Inflammatory macrophage treated with lipopolysaccharide for 4 hours (primary cell): ENCODE measurements at places on chromosomes 5 and 9.

- no peak for DNase-seq
Measured at GRCh38 chr9:76868897-76869296, 37.0 kb downstream of the PRUNE2 start.

- no peak for DNase-seq
Measured at GRCh38 chr9:115278326-115279035, 160.5 kb upstream of the TNC start.

DNA sequence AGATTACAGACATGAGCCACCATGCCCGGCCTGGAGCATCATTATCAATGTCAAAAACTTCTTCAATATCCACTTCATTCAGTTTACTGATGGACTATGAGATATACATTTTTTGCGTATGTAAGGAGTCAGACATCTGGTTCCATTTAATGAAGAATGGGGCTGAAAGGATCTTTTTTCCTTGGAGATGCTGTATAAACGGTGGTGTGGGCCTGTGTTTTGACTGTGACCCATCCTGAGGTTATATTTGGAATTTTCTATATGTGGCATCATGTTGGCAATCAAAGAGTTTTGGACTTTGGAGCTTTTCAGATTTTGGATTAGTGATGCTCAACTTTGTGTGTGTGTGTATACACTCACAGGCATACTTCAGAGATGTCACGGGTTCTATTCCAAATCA is 85.7 kb upstream of the FBXL17 start:
- DNase-seq, result no peak

DNA sequence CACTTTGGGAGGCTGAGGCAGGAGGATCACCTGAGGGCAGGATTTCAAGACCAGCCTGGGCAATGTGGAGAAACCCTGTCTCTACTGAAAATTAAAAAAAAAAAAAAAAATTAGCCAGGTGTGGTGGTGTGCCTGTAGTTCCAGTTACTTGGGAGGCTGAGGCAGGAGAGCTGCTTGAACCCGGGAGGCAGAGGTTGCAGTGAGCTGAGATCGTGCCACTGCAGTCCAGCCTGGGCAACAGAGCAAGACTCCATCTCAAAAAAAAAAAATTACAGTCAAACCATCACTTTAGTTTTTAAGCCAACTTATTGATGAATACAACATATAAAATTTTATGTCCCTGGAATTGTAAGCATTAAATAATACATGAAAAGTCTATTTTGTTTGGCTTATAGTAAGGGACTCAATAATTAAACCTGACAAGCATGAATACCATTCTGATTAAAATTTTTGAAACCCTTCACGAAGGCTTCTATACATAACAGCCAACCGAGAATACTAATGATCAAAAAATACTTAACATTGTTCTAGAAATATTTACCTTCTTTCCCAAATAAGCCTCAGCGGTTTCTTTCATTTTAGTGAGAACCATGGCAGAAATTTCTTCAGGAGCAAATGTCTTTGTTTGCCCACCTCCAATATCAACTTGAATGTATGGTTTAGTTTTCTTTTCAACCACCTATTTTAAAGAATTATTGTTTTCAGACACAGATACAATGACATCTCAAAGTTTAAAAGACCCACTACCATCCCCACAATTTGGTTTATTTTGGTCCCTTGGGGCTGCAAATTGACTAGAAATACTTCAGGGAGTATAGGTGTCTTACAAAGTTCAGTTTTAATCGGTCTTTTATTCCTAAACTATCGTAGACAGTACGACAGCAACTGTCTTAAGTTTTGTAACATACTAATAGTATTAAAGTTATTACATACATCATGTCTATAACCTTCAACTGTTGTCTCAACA is 1.2 kb downstream of the HSPA5 start:
- no peak for DNase-seq

DNA sequence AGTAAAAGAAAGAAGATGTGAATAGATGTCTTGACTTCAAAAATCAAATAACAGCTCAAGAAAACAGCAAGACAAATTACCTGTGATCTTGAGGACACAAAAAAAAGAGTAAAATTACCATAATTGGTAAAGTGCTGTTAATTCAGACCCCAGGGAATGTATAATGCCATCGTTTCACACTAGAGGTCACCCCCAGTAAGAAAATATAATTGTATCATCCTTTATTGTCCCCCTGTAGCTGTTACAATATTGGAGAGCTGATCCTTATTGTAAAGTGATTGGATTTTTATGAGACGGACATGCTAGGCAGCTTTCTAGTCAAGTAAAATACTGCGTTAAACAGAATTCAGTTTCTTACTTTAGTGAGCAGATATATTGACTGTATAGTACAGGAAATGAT is 377.0 kb downstream of the TLE1 start:
- DNase-seq, result no peak

DNA sequence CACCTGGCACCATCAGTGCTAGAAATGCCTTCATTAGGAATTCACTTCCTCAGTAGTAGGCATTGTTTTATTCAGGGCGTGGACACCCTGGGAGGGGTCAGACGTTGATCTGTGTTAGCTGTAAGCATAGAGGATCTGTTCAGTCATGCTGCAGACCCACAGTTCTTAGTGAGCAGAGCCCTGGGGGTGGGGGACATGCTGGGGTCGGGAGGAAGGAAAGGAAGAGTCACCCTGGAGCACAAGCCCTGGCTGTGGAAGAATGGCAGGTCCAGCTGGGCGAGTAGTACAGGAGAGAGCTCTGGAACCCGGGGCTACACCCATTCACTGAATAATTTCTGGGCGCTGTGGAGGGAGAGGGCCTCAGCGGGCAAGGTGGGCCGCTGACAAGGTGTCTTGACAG is 172.5 kb downstream of the FSTL4 start:
- no peak for DNase-seq

GRCh38 chr5:138789771-138790242 is 36.6 kb downstream of the CTNNA1 start:
- peak; percentile 65 for DNase-seq

- no peak for DNase-seq
Measured at GRCh38 chr9:138010861-138011260, 133.3 kb downstream of the CACNA1B start.

GRCh38 chr5:156400231-156400986 is 73.4 kb downstream of the SGCD start:
- DNase-seq, result no peak

DNA sequence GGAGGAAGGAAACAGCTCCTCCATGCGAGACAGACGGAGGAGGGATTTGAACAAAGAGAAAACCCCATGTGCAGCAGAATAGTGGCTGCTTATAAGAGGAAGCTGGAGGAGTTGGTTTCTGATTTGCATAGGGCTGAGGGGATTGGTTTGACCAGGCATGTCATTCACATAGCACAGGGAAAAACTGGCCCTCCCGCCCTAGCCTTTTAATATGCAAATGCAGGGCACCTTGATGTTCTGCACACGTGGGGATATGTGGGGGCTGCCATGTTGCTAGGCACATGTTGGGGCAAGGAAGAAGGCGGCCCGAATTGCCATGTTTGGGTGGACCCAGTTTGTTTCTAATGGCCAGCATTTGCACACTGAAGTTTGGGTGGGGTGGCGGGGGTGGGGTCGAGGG is 42.2 kb downstream of the OSMR start:
- DNase-seq, result no peak

- DNase-seq, result no peak
Measured at GRCh38 chr5:157072508-157072907, 13.6 kb upstream of the HAVCR1 start.

DNA sequence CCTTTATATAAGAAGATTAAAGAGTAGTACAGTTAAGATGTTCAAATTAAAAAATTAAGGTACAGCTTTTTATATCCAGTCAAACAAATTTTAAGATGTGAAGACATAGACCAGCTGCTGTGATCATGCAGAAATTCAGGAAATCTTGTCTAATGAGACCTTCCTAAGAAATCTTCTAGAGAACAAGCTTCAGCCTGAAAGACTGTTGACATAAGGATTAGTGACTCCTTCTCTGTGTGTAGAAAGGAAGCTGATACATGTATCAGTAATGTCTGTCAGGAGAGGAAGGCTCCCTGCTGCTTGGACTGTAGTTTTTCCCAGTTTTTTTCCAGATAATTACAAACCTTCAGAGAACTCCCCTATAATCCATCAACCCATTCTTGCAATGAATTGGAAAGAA is 75.8 kb upstream of the PCSK5 start:
- DNase-seq, result no peak

DNA sequence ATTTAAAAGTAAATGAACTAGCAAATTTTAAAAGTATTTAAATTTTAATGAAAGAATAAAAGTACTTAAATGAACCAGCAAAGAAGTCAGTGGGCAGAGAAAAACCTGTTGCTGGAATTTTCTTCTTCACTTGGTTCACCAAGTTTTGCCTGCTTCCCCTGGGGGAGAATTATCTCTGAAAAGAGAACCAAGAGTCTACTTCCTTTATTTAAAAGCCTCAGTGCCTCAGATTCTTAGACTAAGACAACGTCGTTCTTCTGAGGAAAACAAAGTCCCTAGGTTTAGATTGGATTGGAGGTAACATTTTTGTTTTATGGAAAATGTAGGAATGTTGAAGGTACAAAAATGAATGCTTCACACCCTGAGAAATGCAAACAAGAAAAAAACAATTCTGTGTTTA is 7.4 kb upstream of the KLF4 start:
- DNase-seq, result no peak

GRCh38 chr9:33116860-33117259 is 40.4 kb upstream of the SMU1 start:
- DNase-seq, result peak; percentile 30

GRCh38 chr5:170216257-170216864 is 16.4 kb upstream of the C5orf58 start:
- peak; percentile 60 for DNase-seq

- DNase-seq, result peak; percentile 52
Measured at GRCh38 chr9:134698587-134699342, 57.2 kb downstream of the COL5A1 start.

GRCh38 chr5:120504057-120504456 is 40.0 kb downstream of the PRR16 start:
- DNase-seq, result no peak

DNA sequence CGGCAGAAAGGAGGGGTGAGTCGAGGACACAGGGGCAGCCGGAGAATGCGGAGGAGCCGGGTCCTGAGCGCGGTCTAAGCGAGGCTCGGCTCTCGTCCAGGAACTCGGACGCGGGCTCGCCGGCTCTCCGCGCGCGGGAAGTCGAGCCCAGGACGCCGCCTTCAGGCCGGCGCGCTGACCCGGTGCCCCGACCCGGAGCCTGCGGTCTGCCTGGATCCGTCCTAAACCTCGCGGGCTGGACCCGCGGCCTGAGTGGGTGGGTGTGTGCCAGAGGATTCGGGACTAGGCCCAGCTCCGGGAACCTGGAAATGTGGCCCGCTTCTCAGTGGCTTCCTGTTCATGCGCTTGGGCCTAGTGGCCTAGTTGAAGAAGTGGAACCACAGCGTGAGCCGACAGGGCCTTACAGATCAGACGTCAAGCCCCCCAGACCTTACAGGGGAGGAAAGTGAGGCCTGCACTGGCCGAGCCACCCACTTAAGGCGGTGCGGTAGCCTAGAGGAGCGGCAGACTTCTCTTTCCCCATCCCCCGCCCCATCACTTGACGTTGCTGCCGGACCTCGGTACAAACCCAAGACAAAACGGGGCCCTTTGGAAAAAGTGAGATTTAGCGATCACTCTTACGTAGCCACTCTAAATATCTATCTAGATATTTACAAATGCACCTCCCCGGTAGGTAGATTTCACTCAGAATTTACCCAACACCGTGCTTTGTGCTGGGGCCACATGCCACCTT is 1.2 kb downstream of the CDKN2B-AS1 start:
- peak; percentile 56 for DNase-seq

DNA sequence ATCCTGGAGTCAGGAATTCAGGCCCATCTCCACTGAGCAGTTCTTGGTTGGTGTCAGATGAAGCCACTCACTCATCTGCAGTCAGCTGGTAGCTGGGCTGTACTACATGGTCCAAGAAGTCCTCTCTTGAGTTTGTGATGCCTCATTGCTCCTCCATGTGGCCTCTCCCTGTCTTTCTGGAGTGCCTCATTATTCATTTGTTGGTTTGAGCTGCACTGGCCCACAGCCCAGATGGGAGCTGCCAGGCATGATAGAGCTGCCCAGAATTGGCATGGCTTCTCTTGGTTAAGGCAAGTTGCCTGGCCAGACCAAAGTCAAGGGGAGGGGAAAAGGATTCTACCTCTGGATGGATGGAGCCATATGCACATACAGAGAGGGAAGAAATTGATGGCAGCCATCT is 8.0 kb downstream of the PTCD2 start:
- no peak for DNase-seq

GRCh38 chr5:177457852-177458681 is 11.5 kb downstream of the PRR7 start:
- no peak for DNase-seq

GRCh38 chr5:72459089-72459661 is 48.0 kb downstream of the ZNF366 start:
- DNase-seq, result no peak

- peak; percentile 90 for DNase-seq
Measured at GRCh38 chr5:56190497-56190896, 42.6 kb downstream of the ANKRD55 start.

DNA sequence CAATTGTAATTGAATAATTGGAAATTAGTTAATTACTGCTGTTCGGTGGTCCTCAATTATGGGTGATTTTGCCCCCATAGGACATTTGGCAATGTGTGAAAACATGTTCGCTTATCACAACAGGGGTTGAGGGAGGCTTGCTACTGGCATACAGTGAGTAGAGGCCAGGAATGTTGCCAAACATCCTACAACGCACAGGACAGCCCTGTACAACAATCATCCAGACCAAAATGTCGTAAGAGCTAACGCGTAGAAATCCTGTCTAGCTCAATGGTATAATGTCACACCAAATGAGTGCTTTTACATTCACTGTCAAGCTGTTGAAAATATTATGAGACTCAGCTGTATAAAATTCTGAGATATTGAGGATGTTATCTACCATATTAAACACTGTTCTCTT is 464.4 kb upstream of the TUSC1 start:
- no peak for DNase-seq

DNA sequence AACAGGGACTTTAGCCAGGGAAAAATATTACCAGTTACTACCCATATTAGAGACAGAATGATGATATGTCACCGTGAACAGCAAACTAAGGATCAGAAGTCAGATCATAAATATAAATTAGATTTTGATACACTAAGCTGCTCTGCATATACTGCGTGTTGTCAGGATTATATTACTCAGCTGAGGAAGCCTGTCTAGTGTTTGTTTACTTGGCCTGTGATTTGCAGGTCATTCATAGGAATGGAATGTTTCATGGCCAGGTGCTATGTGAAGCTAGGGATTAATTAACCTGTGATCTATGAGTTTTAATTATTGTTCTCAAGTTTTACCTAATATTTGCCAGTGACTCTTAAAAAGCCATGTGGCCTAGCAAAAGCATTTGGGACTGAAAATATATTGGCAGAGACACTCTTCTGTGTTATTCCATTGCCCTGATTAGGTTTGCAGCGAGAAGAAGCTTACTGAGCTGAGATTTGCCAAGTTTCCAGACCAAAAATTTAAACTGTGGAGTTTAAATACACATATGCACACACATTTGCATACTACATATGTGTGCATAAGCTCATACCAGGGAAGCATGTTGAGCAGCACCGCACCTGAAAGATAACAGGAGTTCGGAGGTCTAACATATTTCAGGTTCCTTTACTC is 496.3 kb upstream of the GRIA1 start:
- DNase-seq, result no peak
